ENCODE measurements at places on chromosomes 3 and 15.

GRCh38 chr3:54634122-54634469, 293.8 kb downstream of the LRTM1 start:
- DNase-seq: no peak

- peak; percentile 27 for DNase-seq
These were observed 407.3 kb upstream of the ONECUT1 start for GRCh38 chr15:53197426-53197839.

DNA sequence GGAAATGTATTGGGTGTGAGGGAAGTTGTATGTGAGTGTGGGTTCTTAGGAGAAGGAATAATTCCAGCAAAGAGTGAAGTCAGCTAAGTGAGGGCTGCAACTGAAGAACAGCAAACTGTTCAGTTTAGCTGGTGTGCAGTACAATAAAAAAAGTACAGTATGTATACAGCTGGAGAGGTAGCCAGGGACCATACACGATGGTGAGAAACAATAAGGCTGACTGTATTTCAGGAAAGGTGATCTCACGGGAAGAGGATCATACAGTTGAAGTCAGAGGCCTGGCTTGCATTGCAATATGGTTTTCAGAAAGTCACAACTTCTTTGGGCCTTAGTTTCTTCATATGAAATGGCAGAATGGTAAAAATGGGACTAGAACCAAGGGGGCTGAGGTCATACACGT, 222.4 kb downstream of the NEK10 start:
- no peak for DNase-seq

GRCh38 chr15:62343397-62343796, 178.3 kb upstream of the C2CD4B start:
- DNase-seq: no peak

DNA sequence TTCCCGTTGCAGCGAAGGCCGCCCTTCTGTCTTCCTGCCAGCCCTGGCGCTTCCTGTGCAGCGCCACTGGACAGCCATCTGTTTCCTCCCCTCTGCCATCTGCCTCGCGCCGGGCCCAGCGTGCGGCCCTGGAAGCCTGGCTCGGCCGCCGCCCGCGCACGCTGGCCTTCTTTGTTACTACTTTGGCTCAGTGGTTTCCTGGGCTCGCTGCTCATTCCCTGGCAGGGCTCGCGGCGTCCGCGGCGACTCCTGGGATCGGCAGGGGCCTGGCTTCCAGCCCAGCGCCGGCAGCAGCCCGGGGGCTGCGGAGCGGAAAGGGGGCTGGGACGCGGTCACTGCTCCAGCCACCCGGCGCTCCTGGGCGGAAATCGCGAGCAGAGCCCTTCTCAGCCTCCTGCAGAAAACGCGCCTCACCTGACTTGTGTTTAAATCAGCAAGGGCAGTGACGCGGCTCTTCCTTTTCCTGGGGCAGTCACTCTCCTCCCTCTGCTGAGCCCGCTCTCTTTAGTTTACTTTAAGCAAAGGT, 10.0 kb downstream of the CMTM7 start:
- DNase-seq: peak; percentile 64

DNA sequence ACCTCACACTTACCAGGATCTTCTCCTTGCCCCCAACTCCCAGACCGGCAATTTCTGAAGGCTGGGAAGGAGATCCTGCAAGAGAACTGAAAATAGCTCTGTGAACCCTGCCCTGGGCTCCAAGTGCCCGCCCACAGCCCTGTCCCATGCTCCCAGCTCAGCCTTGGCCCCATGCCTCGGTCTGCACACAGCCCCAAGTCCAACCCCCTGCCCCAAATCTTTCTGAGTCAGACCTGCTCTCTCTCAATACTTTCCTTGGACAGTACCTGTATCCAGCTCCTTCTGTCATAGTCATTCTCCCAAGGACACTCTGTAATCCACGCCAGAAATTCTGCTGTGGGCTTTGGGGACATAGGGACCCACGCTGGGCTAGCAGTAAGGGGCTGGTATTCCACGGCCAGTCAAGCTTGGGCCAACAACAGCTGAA, 6.3 kb upstream of the SMAD3 start:
- DNase-seq: no peak

DNA sequence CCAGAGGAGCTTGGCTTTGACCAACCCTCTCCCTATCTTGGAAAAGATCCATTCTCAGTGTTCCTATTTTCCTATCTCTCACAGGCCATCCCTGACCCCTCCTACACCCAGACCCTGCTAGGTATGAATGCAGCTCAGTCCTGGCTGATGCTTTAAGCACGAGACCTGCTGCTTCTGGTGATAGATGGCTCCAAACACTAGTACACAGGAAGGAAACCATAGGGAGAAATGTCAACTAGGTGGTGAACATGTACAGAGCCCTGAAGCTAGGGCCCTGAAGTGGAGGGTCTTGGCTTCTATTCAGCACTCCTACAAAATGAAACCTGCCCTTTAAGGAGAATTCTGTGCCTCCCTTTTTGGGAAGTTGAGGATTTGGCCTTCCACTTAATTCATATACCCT, 47.4 kb upstream of the MANF start:
- DNase-seq: no peak

Measured in iris pigment epithelial cell (primary cell).